ENCODE measurements at places on chromosomes 2 and 18. TPM values are rescaled to one million over a fixed set of nuclear protein-coding genes. Genes with fewer than 3 reads are reported as not detected.

DNA sequence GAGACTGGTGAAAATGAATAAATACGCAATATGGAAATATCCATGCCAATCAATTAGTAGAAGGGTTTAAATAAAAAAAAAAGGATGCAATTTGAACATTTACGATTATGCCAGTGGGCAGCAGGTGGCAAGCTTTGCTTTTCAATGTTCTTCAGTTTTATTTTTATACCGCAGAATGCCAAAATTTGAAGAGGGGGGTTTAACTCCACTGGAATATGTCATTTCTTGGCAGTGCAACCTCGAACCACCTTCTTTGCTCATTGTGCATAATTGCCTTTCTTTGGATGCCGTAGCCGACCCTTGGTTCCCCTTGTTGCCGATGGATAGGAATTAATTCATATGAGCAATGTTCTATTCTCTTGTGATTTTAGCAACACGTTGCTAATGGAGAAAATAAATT lies 88.0 kb downstream of the LTBP1 start:
- peak; percentile 68 for DNase-seq

DNA sequence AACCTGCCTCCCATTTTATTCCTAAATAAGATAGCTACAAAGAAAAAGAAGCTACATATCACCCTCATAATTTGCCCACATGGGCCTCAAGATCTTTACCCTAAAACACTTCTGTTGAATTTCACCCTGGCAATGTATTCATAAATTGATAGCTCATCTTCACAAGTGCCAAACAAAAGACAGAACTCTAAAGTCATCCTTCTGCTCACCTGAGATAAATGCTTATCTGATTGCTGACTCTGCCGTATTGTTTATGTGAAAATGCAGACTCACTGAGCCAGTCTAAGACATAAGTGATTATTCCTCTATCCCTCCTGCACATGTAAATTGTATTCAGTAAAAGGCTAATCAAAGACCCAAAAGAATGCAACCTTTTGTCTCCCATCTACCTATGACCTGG lies 2.0 kb downstream of the RDH14 start:
- no peak for DNase-seq

DNA sequence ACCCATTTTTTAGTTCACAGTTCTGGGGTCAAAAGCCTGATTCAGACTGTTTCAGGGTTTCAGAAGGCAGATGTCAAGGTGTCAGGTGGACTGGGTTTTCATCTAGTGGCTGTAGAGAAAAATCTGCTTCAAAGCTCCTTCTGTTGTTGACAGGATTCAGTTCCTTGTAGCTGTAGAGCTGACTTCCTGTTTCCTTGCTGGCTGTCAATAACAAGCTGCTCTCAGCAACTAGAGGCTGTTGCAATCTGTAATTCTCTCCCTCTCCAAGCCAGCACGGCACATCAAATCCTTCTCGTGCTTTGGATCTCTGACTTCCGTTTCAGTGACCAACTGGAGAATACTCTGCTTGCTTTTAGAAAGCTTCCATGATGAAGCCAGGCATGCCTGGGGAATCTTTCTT lies 179.4 kb downstream of the DOK6 start:
- no peak for DNase-seq

GRCh38 chr2:42951263-42951938 lies 159.0 kb upstream of the HAAO start:
- no peak for DNase-seq

DNA sequence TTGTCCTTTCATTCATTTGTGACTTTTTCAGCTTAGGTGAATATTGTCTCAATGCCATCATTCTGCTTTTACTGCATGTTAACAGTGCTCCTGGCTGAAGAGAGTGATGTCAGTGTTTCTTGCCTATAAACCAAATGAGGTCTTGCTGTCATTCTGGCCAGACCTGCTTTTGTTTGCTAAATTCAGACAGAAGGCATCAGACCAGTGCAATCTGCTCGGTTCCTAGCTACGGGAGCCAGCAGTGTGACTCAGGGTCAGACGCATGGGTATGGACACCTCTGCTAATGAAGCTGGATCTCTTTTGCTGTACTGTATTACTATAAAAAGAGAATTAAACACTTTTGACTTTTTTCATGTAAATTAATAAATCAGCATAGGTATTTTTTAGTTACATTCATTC lies 178.9 kb downstream of the TMEM182 start:
- no peak for DNase-seq

Gene OXER1
- total RNA-seq = not detected

Gene SP140
- 1.7 TPM for total RNA-seq

- no peak for DNase-seq
Observed at GRCh38 chr2:239232195-239232578, 168.6 kb downstream of the HDAC4 start.

Gene RBM44
- 0.51 TPM for total RNA-seq

DNA sequence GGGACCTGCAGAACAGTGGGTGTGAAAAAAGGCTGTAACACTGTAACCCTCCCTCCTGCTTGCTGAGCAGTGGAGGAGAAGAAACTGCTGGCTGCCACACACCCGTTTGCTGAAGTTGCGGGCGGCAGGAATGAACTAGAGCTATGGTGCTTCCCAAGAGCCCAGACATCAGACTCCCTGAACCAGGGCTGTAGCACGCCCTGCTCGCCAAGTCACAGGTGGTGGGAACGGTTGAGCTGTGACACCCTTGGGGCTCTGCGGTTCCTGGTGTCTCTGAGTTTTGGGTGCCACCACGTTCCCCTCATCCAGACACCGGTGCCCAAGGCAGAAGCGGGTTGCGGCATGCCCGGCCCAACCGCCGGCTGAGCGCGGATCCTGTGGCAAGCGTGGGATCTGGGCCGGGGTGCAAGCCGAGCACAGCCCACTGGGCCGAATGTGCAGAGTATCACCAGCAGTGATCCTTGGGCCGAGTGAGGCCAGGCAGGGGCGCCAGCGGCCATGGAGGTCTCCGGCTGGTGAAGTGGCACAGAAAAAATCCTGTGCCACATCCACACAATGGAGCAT lies 15.0 kb upstream of the ADI1 start:
- no peak for DNase-seq

Measured in PC-3 (cell line).